ENCODE measurements at places on chromosomes 13 and 19. TPM values are rescaled to one million over a fixed set of nuclear protein-coding genes. Genes with fewer than 3 reads are reported as not detected.

DNA sequence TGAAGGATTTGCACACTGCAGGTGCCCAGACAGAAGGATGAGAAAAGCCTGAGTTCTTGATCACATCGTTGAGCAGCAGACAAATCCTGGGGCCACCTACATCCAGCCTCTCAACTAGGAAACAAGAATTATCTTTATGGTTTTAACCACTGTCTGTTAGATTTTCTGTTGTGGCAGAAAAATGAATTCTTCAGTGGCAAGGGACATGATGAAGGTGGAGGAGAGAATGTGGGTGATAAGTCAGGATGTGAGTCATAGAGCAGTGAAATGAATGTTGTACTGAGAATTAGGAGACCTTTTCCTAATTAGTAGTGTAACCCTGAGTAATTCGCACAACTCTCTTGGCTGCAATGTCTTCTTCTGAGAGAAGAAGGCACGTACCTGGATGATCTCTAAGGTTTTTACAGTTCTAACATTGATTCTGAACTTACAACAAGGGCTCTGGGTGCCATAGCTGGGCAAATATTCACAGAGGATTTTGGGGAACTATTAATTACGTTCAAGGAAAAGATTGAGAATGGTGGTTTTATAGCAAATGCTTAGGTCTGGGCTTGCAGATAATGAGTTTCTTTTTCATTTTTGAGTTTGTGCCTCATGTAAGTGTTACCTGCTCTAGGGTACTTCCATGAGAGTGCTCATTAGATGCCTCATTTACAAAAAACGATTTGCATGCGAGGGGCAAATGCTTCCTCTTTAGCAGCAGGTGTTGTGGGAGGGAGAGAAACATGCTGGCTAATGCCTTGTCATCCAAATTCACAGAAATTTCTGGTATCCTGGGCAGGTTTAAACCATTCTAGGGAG, 111.0 kb upstream of the KL start:
- no peak for DNase-seq

GRCh38 chr13:113179374-113180230, 21.2 kb downstream of the PROZ start:
- DNase-seq: no peak

DNA sequence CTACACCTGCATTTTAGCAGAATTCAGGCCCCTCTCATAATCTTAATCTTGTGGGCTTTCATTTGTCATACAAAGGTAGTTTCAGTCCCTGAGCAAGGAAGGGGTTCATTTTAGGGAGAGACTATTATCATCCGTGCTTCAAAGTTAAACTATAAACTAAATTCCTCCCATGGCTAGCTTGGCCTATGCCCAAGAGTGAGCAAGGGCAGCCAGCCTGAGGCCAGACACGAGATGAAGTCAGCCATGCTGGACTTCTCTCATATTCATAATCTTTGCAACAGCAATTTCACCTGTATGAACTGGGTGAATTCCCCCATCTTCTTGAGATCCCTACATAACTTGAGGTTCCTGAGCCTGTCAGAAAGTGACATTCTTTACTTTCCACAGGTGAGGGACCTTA, 13.0 kb downstream of the ERICH4 start:
- no peak for DNase-seq

DNA sequence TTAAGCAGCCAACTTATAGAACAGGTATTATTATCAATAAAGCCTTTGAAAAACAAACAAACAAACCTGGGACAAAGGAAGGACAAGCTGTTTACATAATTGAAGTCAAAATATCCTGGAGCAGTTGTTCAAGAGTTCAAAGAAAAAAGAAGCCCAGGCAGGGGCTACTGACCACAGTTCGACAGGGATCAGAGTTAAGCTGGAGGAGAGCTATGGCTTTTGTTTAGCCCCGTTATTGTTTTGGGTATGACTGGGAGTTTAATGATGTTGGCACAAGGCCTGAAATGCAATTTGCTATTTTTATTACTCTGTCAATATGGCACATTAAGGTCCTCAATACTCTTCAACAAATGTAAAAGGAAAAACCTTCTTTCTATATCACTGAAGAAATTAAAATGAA, 624.4 kb upstream of the KLHL1 start:
- no peak for DNase-seq

GRCh38 chr19:3612901-3613741, 6.4 kb upstream of the TBXA2R start:
- DNase-seq: no peak

DNA sequence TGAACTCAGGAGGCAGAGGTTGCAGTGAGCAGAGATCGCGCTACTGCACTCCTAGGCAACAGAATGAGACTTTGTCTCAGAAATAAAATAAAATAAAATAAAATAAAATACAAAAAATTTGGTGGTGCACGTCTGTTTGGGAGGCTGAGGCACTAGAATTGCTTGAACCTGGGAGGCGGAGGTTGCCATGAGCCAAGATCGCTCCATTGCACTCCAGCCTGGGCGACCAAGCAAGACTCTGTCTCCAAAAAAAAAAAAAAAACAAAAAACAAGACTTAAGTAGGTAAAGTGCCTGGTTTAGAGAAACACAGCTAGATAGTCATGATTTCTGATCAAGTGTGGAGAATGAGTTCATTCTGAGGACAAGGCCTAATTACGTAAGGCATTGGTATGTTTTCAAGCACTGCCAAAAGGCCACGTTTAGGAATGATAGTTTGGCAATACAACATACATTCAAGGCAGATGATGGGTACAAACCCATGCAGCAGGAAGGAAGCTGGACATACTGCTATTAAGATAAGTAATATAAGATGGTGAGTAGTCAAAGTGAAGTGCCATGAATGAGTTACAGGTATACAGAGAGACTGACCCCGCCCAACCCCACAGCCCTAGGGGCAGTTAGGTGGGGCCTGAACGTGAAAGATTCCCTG, 4.8 kb upstream of the UCHL3 start:
- DNase-seq: no peak

FBXO27 gene
- total RNA-seq: 6.4 TPM

FPR2 gene
- total RNA-seq: 0.27 TPM

NRTN gene
- total RNA-seq: not detected

GIPR gene
- not detected for total RNA-seq

CEACAM16 gene
- not detected for total RNA-seq

ZNF506 gene
- total RNA-seq: 65.9 TPM
